CD4-positive, CD25-positive, alpha-beta regulatory T cell (primary cell): ENCODE measurements at places on chromosomes 5 and 9.

GRCh38 chr5:137316346-137316736 lies 182.8 kb downstream of the SPOCK1 start:
- DNase-seq = no peak

GRCh38 chr5:117562647-117563046 lies 988.0 kb upstream of the SEMA6A start:
- DNase-seq = no peak

DNA sequence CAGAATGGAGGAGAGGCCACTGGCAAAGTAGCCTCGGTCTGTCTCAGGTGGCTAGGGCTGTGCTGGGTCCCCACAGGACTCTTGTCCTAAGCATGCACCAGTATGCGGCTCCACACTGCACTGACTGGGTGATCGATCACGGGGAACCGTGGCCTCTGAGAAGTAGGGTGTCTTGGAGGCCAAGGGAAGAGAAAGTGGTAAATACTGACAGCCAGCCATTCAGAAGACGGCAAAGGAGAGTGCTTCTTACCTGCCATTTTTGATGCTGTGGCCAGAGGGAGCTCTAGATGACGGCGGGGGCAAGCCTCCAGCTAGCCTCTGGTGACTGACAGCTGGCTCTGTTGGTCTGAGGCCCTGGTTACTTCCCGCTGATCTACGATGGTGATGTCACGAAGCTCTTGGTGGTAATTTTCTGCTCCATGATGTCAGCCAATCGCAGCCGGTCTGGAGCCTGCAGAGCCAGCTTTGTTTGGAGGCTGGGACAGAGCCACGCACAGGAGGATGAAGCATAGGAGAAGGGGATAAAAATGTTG lies 40.4 kb upstream of the GADD45G start:
- no peak for DNase-seq

GRCh38 chr5:122351416-122352157 lies 39.5 kb downstream of the SNCAIP start:
- DNase-seq = no peak

DNA sequence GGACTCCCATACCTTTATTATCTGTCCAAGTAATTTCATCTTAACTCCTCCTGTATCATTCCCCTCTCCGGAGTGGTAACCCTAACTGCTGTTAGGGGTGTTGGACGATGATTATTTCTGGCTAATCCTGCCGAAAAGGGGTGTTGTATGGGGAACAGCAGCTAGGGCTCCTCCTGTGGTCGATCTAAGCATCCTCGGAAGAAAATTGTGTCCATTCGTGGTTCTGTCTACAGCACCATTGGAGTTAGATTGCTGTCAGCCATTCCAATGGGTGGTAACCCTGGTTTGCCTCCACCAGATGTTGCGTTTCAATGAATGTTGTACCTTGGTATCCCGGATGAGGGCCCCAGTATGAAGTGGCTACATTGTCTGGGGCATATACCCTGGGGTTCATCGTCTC lies 35.6 kb upstream of the LMNB1 start:
- DNase-seq = no peak

DNA sequence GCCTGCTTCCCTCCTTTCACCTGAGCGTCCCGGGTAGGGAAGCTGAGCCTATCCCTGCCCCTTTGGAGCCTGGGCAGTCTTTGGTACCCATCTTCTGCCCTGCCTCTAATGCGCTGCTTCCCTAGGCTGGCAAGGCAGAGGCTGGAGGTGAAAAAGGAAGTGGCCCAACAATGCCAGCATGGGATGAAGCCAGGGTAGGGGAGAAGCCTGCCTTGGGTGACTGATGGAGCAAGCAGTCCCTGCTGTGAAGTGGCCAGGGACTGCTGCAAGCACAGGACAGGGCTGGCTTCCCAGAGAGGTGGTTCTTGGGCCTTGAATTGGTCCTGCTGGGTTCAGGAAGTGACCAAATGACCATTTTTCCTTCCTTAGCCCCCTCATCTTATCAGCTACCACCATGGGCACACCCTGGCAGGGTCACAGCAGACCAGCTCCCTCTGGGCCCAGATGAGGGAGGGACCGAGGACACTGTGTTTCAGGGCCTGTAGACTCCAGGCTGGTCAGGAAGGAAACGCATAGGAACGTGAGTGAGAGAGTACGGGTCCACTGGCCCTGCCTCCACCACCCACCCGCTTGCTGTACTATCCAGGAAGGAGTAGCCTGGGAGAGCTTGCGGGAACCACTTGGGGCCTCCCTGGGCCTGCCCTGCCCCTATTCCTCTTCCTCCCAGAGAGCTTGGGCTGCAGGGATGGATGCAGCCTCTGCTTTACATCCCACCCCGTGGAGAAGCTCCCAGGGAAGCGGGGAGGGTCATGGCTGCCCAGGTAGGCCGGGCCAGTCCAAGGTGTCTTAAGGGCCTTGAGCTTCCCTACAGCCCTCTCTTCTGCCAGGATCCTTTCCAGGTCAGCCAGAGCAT lies 102.6 kb downstream of the DAB2IP start:
- no peak for DNase-seq

DNA sequence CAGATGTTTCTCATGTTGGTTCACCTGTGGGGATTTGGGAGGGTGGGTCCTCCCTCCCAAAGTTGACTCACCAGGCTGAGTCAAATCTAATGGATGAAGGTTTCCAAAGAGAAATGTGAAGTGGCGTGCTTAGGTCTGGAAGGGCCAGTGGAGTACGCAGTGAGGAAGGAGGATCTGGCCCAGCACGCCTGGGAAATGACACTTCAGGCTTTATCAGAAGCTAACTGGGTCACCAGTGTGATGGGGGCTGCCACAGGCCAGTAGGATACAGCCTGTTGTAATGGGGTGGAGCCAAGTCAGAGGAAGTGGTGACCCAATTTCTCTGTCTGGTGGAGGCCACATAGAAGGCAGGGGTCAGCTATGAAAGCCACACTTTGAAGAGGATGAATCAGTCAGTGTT lies 18.0 kb downstream of the POLR1E start:
- DNase-seq = no peak

GRCh38 chr5:52598968-52599367 lies 188.7 kb upstream of the ITGA1 start:
- no peak for DNase-seq

GRCh38 chr9:30039712-30040111 lies 2344.7 kb upstream of the ACO1 start:
- no peak for DNase-seq

DNA sequence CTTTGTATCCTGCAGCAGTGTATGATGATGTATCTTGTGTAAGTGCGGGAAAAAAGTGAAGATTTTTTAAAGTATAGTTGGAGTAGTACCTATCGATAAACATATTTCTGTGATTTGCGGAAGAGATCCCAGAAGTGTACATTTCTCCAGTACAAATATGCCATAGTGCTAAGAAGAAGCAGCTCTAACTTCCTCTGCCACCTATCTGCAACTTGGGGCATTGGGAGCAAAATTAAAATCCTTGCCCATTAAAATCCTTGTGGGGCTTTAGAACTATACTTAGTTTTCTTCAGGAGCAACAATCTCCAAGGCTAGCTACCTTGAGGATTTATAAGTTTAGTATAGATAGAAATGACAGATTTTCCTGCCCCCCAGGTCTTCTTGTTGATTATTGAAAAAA lies 123.7 kb downstream of the VCAN start:
- DNase-seq = no peak

DNA sequence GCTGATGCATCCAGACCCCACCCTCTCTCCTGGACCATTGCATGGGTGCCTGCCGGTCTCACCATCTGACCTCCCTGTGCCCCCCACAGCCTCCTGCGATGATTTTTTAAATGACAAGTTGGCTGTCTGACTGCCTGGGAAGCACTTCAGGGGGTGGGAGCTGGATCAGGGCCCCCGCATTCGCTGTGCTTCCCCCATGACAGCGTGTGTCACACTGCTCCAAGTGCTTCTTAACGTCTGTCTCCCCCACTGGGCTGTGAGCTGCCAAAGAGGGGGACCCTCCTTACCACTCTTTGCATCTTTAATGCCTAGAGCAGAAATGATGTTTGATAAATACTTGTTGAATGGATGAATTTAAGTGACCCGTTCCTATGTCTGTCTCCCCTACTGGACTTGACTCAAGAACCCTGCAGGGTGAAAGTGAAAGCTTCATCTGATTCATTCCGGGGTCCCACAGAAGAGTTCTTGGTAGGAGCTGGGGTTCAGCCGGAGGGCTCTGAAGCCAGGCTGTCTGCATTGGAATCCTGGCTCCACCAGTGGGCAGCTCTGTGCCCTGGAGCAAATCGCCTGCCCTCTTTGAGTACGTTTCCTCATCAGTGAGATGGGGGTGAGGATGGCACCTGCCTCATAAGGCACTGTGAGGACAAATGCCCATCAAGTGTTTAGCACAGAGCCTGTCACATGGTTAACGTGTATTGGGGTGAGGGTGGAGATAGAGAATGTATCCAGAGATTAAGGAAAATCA lies 7.6 kb upstream of the EGR1 start:
- no peak for DNase-seq

GRCh38 chr9:116482740-116483139 lies 204.4 kb upstream of the TRIM32 start:
- DNase-seq = no peak

DNA sequence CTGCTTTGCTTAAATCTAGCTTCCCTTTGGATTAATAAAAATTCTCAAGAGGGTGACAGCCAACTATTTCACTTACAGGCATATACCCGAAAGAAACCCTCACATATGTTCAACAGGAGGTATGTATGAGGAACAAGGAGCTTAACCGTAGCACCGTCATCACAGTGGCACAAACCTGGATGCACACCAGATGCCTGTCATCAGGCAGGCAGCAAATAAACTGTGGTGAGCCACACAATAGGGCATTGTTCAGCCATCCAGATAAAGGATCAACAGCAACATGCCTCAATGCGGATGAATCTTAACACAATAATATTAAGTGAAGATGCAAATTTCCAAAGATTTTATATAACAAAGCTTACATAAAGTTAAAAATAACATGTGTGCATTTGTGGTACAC lies 5.5 kb upstream of the TNFSF15 start:
- DNase-seq = no peak

DNA sequence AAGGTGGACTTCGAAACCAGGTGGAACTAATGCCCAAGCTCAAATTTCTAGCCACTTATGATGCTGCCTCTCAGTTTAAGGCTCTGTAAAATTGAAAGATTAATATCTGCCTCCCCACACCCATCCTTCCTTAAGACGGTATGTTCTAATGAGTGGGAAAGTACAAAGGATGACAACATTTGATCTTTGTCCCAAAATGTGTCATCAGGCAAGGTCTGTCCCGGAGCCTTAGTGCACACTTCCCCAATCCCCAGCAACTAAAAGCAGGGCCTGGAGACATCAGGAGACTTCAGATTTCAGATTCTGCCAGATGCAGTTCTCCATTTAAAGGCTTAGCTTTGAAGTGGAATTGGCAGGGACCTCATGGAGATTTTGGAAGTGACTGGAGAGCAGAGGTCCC lies 316.5 kb downstream of the ASTN2 start:
- DNase-seq = no peak

DNA sequence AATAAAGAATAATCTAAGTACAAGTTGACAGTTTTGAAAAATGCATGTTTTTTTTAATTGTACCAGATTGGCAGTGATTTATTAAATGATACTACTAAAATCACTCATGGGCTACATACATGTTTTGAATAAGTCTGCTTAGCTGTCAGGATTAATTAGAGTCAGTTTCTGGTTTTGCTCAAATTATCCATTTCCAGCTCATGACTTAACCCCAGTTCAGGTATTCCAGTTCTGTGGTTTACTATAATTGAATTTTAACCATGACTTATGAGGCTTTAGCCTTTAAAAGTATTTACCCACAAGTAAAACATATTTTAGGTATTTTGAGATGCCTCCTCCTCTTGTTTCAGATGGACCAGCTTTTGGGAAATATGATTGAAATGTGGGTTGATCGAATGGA lies 17.8 kb upstream of the LRRC70 start:
- DNase-seq = no peak

DNA sequence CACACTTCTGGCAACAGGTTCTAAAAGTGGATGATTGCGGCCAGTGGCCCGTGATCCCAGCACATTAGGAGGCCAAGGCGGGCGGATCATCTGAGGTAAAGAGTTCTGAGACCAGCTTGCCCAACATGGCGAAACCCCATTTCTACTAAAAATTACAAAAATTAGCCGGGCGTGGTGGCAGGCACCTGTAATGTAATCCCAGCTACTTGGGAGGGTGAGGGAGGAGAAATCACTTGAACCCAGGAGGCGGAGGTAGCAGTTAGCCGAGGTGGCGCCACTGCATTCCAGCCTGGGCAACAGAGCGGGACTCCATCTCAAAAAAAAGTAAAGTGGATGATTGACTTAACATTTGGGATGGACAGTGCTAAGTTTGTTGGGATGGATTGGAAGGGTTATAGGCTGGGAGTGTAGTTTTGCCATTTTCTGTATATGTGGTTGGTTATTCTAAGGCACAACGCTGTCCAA lies 3.4 kb downstream of the MATR3 start:
- DNase-seq = no peak

DNA sequence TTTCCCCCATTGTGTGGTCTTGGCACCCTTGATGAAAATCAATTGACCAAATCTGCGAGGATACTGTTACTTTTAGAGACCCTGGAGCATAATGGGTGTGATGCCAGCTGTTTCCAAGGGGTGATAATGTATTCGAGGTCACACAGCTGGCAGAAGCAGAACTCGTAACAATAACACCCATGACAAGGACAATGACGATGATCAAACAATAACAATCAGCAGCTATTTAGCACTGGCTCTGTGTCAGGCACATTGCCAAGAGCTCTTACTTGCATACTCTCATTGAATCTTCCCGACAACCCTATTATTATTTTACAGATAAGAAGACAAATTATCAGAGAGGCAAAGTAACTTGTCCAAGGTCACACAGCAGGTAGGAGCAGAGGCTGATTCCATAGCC lies 223.7 kb upstream of the MSX2 start:
- no peak for DNase-seq

DNA sequence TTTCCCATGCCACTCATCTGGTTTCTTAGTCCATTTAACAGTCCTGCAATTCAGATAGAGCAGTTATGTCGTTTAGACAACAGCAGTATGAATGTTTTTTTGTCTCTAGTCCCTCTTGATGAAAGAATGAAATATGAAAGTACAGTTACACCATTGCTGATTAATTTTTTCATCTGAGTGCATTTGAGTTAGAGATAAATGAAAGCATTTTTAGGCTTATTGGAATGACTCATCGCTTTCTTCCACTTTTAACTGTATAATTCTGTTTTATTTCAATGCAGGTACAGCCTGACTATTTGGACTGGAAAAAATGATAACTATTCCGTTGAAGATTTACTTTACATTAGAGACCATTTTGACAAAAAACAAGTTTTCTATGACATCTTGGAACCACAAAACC lies 28.7 kb downstream of the ANKRD34B start:
- no peak for DNase-seq
